ENCODE measurements at places on chromosomes 2 and 18.

- DNase-seq, result no peak
Measured at GRCh38 chr2:190882856-190883582, 2.4 kb downstream of the GLS start.

- no peak for DNase-seq
Measured at GRCh38 chr2:229642371-229642770, 72.0 kb downstream of the DNER start.

- peak; percentile 80 for DNase-seq
Measured at GRCh38 chr2:217995731-217996231, 7.0 kb downstream of the TNS1 start.

- DNase-seq, result no peak
Measured at GRCh38 chr2:105773568-105773967, 28.9 kb downstream of the NCK2 start.

DNA sequence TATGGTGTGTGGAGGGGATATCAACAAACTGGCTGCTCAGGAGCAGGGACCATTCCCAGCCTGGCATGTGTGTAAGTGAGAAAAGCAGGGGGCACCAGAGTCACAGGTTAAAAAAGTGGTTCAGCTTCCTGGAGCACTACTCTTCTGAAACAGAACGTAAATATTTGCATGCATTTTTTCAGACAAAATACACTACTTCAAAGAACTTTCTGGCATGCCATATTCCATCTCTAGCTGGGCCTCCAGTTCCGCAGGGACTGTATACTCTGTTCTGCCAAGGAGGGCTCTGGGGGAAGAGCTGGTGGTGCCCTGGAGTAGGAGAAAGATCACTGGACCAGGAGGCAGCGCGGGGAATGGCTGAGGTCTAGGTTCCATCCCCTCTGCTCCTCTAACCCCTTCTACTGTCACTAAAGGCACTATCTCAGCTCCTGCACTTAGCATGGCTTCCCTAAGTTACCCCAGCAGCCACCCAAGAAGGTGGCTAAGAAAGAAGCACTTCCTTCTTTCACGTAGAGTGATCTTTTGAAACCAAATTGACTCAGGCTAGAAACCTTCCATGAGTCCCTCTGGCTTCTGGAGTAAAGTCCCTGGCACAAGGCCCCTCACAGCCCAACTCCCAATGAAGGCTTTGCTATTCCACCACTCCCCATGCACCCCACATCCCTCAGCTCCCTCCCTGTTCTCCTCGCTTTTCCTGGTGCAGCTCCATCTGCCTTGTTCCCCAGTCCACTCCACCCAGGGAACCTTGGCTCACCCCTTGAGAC lies 57.6 kb upstream of the CABLES1 start:
- no peak for DNase-seq

- DNase-seq, result no peak
Measured at GRCh38 chr2:144426981-144427479, 92.9 kb downstream of the ZEB2 start.

- DNase-seq, result peak; percentile 59
Measured at GRCh38 chr18:79693561-79694205, 14.1 kb downstream of the CTDP1 start.

DNA sequence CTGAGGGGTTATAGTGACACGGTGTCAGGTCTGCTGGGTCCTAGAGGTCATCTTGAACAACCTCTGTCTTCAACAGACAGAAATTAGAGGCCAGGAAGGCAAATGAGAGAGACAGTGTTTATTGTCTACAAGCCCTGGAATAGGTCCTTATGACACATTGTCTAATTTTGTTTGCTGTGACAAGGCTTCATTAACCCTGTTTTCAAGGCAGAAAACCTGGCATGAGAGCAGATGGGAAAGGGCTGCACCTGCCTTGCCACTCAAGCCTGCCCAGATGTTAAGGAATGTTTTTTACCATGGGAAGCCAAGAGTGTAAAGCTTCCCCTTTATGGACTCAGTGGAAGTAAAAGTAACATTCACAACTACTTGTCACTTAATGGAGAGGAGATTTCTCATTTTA lies 275.3 kb downstream of the KCNS3 start:
- no peak for DNase-seq

DNA sequence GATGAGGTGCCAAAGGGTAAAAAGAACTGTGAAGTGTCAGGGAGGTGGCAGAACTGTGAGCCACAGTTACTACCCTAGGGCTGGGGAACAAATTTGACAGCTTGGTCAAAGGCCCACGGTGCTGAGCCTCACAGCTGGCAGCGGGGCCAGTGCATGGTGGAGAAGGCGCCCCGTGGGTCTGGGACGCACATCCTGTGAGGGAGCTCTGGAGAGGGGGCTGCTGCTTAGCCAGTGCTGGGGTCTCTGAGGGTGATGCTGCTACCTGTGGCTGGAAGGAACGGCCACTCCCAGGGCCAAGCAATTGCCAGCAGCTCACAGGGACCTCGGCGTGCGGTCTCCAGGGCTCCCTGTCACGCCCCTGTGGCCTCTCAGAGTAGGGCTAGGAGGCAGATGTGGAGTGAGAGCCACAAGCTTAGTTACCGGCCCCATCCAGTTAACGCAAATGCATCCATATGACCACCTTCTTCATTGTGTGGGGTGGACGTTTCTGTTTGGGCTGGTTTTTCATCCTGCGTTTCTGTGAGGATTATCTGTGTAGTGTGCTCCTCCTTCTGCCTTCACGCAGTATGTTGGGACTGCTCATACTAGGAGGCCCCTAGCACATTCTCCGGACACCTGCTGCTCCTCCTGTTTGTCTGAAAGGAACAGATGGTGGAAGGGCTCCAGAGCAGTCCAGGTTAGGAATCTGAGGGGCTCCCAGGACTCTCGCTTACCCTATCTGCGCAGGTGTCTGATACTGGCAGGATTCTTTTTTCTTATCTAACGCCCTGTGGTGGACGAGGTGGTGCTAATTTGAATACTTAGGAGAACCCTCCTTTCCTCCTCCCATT lies 26.0 kb downstream of the STK25 start:
- DNase-seq, result no peak

DNA sequence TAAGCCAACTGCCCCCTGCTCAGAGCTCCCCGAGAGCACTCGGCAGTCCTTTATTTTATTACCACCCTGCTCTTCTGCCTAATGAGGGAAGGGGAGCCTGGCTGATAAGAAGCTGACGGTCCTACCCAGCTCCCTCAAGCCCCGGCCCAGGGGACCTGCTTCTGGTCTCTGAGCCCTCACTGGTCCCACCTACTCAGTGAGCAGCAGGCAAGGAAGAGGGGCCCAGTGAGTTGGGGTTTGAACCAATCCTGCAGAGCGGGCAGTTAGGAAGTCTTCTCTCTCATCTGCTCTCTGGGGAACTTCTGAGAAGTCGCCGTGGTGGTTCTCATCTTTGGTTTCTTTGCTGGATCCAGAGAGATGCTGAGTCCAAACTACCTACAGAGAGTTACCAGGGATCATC lies 218.9 kb downstream of the NDUFA10 start:
- DNase-seq, result no peak

Data from tibial artery (tissue), 4 donors.